ENCODE measurements at places on chromosomes 13 and 19.

DNA sequence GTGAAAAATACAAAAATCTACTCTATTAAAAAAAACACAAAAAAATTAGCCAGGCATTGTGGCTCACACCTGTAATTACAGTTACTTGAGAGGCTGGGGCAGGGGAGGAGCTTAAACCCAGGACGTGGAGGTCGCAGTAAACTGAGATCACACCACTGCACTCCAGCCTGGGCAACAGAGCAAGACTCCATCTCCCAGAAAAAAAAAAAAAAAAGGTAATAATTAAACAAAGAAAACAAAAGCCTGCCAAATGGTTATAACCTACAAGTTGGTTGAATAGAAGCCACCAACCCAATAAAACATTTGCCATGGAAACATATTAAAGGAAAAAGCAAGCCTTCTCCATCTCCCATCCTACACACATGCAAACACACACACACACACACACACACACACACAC is 255.2 kb downstream of the ITGBL1 start:
- no peak for DNase-seq
- no peaks in the 10 kb centered on the region for H3K27me3 ChIP-seq
- no peak overlapping the region for H3K4me3 ChIP-seq
- H3K4me1 ChIP-seq: no peaks in the 10 kb centered on the region
- no peaks in the 10 kb centered on the region for H3K36me3 ChIP-seq

- H3K27ac ChIP-seq: no peak overlapping the region
- no peaks in the 10 kb centered on the region for H3K27me3 ChIP-seq
- no peaks in the 10 kb centered on the region for H3K36me3 ChIP-seq
Measured at GRCh38 chr19:6473647-6474046, 7.9 kb downstream of the DENND1C start.

DNA sequence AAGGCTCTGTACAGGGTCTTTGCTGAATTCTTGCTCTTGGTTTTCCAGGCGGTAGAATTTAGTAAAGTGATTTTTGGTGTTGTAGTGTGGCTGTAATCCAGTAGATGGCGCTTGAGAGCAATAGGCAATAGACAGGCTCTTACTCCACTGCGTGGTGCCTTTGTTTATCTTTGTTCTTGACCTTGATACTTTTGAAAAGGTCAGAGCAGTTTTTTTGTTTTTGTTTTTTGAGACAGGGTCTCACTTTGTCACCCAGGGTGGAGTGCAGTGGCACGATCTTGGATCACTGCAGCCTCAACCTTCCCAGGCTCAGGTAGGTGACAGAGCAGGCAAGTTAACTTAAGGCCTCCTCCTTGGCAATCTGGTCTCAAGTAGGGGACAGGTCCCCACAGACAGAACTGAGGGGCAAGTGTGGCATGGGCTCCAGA is 12.2 kb upstream of the LILRA5 start:
- H3K27ac ChIP-seq: no peak overlapping the region
- peaks cover 7% of the 10 kb centered on the region for H3K27me3 ChIP-seq
- no peaks in the 10 kb centered on the region for H3K4me1 ChIP-seq
- DNase-seq: peak; percentile 53
- no peak overlapping the region for H3K4me3 ChIP-seq

DNA sequence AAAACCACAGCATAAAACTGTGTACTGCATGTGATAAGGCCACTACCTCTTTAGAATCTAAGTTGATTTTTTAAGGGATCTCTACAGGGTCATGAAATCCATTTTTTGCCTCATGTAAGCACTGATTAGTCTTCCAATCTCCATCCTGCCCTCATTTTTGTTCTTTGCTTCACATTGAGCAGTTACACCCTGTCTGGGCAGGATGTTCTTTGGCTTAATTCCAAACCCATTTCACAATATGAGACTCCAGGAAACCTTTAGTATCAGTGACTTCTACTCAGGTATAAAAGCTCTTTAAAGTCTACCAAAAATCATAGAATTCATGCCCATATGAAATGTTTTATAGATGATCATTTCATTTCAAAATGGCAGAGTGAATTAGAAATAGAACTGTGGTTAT is 592.6 kb downstream of the TBC1D4 start:
- H3K4me1 ChIP-seq: no peaks in the 10 kb centered on the region
- H3K27ac ChIP-seq: no peak overlapping the region
- no peaks in the 10 kb centered on the region for H3K36me3 ChIP-seq
- no peaks in the 10 kb centered on the region for H3K27me3 ChIP-seq

DNA sequence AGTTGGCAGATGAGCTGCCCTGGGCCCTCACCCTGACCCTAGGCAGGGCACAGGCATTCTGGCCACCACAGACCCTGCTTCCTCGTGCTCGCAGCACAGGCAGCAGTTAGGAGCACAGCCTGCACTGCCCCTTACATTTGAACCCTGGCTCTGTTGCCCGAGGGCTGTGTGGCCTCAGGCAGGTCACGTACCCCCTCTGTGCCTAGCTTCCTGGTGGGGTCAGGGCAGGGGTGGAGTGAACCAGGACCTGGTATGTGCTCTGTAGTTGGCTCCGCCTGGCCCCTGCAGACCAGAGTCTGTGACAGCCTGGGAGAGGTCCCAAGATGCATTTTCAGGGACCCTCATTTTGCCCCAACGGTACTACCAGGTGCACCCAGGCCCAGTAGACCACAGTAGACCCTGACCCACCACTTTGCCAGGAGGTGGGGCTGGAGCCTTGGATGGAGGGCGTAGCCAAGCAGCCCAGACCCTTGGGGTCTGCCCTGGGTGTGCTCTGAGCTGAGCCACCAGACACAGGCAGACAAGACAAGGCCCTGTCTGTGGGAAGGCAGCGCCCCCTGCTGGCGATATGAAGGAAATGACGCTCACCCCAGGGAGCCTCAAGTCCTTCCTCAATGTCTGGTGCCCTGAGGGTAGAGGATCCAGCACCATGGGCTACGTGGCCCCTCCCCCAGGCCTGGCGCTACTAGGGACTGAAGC is 9.1 kb downstream of the LYL1 start:
- DNase-seq: no peak
- H3K36me3 ChIP-seq: no peaks in the 10 kb centered on the region
- H3K4me1 ChIP-seq: peaks cover 53% of the 10 kb centered on the region
- no peak overlapping the region for H3K4me3 ChIP-seq
- peak overlapping the region; percentile 66 for H3K27ac ChIP-seq

DNA sequence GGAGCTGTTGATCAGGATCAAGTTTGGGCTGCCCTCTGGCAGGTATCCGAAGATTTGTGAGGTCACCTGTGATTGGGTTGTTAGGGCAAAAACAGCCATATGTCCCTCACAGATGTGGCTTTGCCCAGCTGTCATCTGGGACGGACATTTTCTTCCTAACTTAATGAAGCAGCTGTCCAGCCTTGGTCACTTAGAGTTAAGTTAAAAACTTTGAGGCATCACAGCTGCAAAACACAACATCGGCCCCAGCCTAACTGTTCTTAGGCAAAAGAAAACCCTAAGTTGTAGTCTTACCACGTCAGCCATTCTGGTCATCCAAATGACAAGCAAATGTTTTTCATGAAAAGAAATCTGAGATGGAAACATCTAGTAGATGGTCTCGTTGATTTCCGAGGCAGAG is 318.4 kb downstream of the DCLK1 start:
- H3K27ac ChIP-seq: no peak overlapping the region
- DNase-seq: no peak
- no peak overlapping the region for H3K4me3 ChIP-seq
- no peaks in the 10 kb centered on the region for H3K4me1 ChIP-seq
- no peaks in the 10 kb centered on the region for H3K36me3 ChIP-seq

- no peak overlapping the region for H3K27ac ChIP-seq
- no peaks in the 10 kb centered on the region for H3K4me1 ChIP-seq
- DNase-seq: no peak
- no peaks in the 10 kb centered on the region for H3K36me3 ChIP-seq
- no peak overlapping the region for H3K4me3 ChIP-seq
Measured at GRCh38 chr13:32009362-32009761, 22.2 kb upstream of the FRY start.

Data from Panc1 (cell line).